T1000 (cell line): ENCODE measurements at places on chromosomes 1 and 21.
A peak's percentile ranks its signal among the peaks of the same experiment; 100 is the strongest.

GRCh38 chr1:76294482-76295194 is 220.1 kb downstream of the ST6GALNAC3 start:
- no peak for DNase-seq

DNA sequence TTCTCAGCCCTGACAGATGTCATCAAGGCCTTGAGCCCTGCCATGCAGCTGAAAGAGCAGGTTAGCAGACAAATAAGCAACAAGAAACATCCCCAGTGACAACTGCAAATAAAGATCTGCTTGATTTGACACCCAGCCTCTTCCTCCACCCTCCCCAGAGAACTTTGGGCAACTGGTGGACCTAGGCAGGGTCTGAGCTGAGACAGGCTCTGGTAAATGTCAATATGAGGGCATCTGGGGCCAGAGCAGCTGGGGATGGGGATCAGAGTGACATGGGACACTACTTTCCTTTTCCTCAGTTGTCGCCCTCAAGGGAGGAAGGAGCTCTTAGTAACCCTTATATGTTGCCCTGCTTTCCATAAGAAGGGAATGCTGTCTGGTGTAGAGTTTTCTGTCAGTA is 544.1 kb downstream of the NEGR1 start:
- no peak for DNase-seq

DNA sequence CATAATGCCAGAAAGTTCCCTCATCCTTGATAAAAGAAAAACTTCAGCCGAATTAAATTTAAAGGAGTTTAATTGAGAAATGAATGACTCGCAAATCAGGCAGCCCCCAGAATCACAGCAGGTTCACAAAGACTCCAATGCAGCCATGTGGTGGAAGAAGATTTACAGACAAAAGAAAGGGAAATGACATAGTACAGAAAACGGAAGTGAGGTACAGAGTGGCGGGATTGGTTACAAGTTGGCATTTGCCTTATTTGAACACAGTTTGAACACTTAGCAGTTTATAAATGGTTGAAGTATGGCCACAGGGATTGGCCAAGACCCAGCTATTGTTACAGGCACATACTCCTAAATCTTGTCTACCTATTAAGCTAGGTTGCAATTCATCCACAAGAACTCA is 46.6 kb downstream of the HIVEP3 start:
- DNase-seq: no peak

GRCh38 chr1:8590721-8591351 is 226.6 kb downstream of the RERE start:
- DNase-seq: no peak

DNA sequence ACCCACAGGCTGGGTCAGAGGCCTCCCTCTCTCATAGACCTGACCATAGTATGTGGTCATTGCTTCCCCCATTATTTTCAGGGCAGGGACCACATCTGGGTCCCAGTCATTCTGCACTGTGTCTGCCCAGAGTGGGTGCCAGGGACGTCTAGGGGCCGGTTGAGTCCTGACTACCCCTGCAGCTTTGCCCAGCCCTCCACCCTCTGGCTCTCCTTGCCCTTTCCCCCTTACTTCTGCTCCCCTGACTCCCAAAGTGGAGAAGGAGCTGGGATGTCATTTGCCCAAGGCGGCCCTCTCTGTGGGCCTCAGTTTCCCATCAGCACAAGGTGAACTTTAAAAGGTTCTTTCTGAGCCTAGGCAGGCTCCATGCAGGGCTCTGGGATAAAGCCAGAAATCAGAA is 4.3 kb upstream of the TTC22 start:
- DNase-seq: no peak

DNA sequence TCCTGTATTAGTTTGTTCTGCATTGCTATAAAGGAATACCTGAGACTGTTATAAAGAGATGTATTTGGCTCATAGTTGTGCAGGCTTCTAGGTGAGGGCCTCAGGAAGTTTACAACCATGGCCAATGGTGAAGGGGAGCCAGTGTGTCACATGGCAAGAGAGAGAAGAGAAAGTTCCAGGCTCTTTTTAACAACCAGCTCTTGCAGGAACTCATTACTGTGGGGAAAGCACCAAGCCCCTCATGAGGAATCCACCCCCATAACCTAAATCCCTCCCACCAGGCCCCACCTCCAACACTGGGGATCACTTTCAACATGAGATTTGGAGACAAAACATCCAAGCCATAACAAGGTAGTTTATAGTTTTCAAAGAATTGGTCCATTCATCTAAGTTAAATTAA is 5.0 kb upstream of the MEAF6 start:
- DNase-seq: no peak

DNA sequence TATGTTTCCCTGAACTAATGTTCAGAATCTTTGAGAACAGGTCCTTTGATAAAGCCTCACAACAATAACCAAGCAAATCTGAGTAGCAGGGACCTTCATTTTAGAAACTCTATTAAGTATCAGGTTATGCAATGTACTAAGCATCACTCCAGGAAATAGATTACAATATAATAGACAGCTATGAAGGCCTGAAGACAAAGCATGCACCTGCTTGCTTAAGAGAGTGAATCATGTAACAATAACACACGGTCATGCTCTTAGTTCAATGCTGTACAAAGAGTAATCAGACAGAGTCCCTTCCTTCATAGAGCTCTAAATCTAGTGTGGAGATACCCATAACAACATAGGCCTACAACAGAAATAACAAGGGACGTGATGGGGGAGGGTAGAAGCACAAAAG is 8.1 kb upstream of the CMPK1 start:
- no peak for DNase-seq

GRCh38 chr1:204493145-204493983 is 1.2 kb downstream of the PIK3C2B start:
- DNase-seq: peak; percentile 34

GRCh38 chr1:15485636-15486035 is 9.7 kb downstream of the CELA2B start:
- no peak for DNase-seq

DNA sequence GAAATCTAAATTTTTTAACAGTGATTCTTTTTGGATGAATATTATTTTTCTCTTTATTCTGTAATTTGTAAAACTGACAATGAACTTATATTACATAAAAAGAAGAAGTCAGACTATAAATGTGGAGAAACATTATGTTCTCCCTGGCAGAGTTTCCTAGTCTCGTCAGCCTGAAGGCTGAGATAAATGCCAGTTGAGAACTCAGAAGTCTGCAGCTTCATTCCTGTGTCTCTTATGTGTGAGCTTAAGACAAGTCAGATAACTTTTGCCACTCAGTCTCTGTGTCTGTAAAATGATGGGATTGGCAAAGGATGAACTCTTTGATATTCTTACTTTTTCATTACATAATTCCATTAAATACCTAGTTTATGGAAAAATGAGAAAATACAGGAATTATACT is 568.8 kb upstream of the ZRANB2 start:
- DNase-seq: no peak

- peak; percentile 39 for DNase-seq
Observed at GRCh38 chr1:43531107-43531905, 623 bp downstream of the PTPRF start.

GRCh38 chr1:52603630-52604029 is 1.5 kb downstream of the GPX7 start:
- DNase-seq: no peak

DNA sequence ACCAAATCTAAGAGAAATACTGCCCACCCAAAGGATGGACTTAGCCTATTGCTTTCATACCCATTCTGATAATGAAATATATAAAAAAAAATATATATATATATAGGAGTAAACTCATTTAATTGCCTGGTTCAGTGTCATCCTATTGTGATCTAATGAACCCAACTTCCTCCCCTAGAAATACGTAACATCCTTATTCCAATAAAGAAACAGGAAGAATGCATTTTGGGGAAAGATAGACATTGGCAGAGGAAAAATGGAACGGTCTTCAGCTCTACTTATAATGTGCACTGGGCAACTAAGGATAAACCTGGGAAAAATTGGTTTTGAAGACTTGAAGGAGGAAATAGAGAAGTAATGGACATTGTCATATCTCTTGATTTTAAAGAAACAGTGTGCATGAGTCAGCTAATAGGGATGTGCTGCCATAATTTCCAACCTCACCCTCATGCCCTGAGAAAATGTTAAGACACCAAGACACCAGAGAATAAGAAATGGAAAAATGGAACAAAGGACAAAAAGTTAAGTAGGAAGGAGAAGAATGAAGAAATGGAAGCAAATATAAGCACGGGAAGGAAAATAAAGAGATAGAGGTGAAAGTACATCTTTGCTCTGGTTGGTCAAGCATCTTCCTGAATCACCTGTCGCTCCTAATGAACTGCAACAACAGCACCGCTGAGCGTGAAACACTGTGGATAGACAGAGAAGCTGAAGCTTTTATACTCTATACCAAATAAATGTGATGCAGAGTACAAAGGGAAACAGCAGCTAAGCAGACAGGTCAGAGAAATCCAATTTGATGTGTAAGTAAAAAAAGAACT is 5.4 kb downstream of the UBR4 start:
- no peak for DNase-seq

DNA sequence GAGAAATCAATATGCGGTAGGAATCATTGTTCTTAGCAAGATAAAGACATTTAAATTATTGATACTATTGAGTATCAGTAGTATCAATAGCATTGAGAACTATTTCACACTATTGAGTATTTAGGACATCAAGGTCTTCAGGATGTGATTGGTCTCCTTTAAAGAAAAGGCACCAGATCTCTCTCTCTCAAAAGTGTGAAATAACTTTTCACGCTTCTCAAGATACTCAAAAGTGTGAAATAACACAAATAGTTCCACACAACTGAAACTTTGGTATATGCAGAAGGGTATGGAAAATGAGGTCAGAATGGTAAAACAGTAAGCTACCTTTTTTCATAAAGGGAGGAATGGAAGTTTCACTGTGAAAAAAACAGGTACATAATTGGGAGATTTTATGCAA is 6.7 kb upstream of the PYHIN1 start:
- no peak for DNase-seq

GRCh38 chr21:19181604-19182140 is 778.1 kb upstream of the TMPRSS15 start:
- no peak for DNase-seq

GRCh38 chr1:170893655-170894297 is 41.6 kb upstream of the MROH9 start:
- DNase-seq: no peak

- DNase-seq: no peak
Observed at GRCh38 chr21:38095220-38095619, 161.6 kb upstream of the KCNJ15 start.

DNA sequence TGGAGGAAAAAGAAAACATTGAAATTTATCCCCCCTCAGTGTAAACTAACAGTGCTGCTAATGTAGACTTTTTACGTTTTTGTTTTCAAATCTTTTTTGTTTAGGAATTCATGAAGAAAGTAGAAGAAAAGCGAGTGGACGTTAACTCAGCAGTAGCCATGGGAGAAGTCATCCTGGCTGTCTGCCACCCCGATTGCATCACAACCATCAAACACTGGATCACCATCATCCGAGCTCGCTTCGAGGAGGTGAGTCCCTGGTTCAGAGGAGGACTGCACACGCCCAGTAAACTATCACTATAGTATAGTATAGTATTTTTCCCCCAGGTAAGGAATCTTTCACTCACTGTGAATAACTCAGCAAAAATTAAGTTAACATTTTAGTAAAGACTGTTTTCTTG is 37.8 kb upstream of the BMP8A start:
- no peak for DNase-seq

- no peak for DNase-seq
Observed at GRCh38 chr1:55503663-55504305, 288.6 kb upstream of the USP24 start.

GRCh38 chr1:27544834-27545233 is 54.9 kb upstream of the WASF2 start:
- no peak for DNase-seq

- DNase-seq: no peak
Observed at GRCh38 chr1:71908303-71908702, 374.0 kb downstream of the NEGR1 start.

DNA sequence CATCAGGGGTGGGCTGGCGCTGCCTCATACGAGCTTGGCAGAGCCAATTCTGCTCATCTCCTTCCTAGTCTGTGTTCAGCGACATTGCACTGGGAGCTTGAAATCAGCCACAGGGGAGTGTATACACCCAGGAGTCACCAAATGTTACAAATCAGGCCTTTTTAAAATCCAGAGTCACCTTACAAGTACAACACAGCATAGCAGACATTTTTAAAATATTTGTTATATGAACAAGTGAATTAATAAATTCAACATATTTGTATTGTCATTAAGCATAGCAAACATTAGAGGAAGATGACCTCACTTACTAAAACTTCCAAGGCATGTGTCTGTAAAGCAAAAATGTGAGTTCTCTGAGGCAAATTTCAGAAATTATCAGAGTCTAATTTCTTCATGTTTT is 210.0 kb downstream of the HLX start:
- DNase-seq: no peak

DNA sequence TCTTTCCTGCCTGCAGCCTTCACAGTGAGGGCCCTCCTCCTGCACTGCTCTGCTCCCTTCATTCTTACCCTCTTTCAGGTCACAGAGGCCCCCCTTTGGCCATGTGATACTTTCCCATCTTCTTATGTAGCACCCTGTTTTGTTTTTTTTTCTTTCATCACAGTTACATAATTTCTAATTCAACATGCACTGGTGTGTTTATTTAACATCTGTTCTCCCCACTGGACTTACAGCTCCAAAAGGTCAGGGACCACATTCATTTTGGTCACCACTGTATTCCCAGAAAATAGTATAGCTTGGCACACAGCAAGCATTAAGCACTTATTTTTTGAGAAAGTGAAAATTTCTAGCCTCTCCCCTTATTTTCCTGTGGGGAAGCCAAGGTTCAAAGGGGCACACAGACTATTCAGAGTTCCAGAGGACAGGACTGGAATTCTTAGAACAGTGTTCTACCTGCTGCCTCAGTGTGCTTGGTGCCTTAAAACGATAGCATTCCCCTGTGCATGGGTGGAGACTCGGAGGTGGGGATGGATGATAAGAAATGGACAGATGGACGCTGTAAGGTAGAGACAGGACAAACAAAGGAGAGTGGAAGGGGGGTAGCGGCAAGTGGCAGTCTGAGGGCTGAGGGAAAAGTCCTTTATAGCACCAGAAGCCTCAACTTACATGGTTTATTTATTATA is 5.3 kb downstream of the DENND2D start:
- DNase-seq: no peak

- peak; percentile 58 for DNase-seq
Observed at GRCh38 chr1:209080170-209080781, 503.2 kb upstream of the CAMK1G start.

- no peak for DNase-seq
Observed at GRCh38 chr1:147781056-147781471, 20.7 kb upstream of the GJA5 start.

GRCh38 chr1:53862507-53862906 is 24.4 kb upstream of the NDC1 start:
- no peak for DNase-seq

- DNase-seq: no peak
Observed at GRCh38 chr1:232534552-232535517, 95.1 kb downstream of the SIPA1L2 start.

- no peak for DNase-seq
Observed at GRCh38 chr1:2635361-2636010, 2.7 kb upstream of the MMEL1 start.

- DNase-seq: no peak
Observed at GRCh38 chr1:85566890-85567289, 13.7 kb upstream of the CCN1 start.

- peak; percentile 58 for DNase-seq
Observed at GRCh38 chr1:168112673-168113305, 23.9 kb downstream of the GPR161 start.
